Activated CD8-positive, alpha-beta T cell treated with anti-CD3 and anti-CD28 coated beads, Interleukin-2, amount 10 ng/mL, durations not matched to agents 7 days and 5 days (primary cell): ENCODE measurements at places on chromosomes 1 and 21.

DNA sequence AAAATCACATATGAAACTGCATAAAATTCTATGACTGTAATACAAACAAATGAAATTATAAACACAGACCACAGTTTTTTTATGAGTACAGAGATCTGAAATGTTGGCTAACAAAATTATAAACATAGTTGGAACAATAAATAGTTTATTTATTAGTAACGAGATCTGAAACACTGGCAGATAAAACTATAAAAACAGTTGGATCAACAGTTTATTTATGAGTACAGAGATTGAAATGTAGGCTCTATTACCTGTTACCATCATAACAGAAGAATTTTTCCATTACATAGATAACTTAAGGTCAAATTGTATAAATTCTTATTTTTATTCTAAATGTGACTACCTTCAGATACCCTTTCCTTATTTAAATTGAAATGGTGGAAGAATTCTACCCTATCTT is 14.5 kb downstream of the EYA3 start:
- H3K36me3 ChIP-seq = peaks cover 14% of the 10 kb centered on the region
- DNase-seq = no peak
- H3K27ac ChIP-seq = no peak overlapping the region
- no peak overlapping the region for H3K4me3 ChIP-seq
- H3K4me1 ChIP-seq = peaks cover 14% of the 10 kb centered on the region

DNA sequence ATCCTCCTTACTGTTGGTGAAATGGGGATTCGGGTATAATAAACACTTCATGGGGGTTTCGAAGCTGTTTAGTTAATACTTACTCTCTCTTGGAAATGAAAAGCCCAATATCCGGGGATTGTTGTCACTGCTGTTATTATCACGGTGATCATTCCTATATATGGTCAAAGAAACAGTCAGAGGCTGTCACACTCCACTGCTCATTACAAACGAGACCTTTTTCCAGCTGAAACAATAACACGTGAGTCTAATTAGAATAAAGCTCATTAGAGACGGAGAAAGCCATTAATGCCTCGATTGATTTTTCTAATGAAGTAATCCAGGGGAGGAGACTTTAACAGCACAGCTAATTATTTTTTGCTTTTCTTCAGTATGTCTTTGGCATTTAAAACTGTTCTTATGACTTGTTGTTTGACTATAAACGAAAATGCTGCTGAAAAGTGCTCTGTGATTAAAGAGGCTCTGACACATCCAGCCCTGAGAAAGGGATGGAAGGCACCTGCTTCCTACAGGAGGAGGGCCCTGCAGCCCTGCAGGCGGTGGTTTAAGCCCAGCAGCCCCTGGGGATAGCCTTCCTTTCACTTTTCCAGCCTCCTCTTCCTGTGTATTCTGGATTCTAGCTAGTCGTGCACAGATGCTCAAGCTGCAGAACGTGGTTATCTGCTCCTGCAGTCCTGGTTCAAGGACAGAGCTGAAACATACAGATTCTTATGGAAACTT is 143.6 kb downstream of the EDEM3 start:
- no peak overlapping the region for H3K4me3 ChIP-seq
- no peak overlapping the region for H3K27ac ChIP-seq
- H3K36me3 ChIP-seq = no peaks in the 10 kb centered on the region
- no peak for DNase-seq
- no peaks in the 10 kb centered on the region for H3K4me1 ChIP-seq

GRCh38 chr1:199247891-199248290 is 609.1 kb downstream of the PTPRC start:
- DNase-seq = no peak
- H3K27ac ChIP-seq = no peak overlapping the region
- H3K4me1 ChIP-seq = peaks cover 9% of the 10 kb centered on the region
- no peak overlapping the region for H3K4me3 ChIP-seq
- H3K36me3 ChIP-seq = no peaks in the 10 kb centered on the region

DNA sequence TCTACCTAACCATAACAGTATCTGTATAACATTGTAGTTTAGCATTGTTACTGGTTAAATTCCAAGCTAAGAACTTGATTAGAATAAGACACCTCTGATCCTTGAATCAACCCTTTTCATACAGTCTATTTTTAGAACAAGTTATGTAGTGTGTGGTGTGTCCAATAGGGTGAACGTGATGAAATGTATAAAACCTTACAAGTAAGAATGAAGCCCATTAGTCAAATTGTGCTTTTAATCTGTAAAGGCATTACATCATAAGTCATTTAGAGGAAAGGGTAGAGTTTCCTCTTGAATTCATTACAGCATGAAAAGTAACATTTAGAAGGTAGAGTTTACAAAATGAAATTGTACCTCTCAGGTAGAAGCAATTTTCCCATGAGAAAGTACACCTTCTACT is 479.2 kb downstream of the LTN1 start:
- H3K27me3 ChIP-seq = peaks cover 7% of the 10 kb centered on the region
- H3K4me3 ChIP-seq = no peak overlapping the region
- no peaks in the 10 kb centered on the region for H3K4me1 ChIP-seq
- no peak for DNase-seq
- H3K36me3 ChIP-seq = no peaks in the 10 kb centered on the region

DNA sequence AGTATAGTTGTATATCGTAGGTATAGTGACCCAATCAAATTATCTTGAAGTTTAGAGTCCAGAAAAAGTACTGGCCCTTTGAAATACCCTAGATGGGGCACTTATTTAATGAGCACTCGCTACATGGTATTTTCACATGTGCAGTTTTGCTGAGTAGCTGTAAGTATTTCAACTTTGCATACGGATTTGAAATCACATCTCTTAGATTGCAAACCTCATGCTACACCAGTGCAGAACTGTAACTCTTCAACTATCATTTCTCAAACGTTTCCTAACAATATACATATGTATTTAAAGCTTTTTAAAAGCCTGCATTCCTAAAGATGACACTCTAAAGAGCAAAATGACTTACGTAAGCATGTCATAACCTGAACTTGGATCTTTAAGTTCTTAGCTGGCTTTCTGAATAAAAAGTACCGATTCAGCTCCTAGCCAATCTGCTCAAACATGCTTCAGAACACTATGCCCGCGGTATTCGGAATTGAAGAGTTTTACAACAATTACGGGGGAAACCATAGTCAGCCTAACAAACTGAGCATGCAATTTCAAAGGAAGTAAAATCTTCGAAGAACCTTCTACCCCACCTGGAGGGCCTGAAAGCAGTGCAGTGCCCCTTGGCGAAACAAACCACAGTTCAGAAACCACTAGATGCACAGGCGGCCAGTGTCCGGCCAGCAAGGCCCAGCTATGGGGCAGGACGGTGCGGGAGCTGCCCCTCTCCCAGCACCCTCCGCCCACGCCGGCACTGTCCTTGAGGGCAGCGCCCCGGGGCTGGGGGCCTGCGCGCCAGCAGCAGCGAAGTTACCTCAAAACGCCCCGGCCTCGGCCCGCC is 863 bp downstream of the FH start:
- peak overlapping the region; percentile 90 for H3K4me3 ChIP-seq
- peak overlapping the region; percentile 85 for H3K27ac ChIP-seq
- peak; percentile 26 for DNase-seq
- peaks cover 18% of the 10 kb centered on the region for H3K27me3 ChIP-seq

DNA sequence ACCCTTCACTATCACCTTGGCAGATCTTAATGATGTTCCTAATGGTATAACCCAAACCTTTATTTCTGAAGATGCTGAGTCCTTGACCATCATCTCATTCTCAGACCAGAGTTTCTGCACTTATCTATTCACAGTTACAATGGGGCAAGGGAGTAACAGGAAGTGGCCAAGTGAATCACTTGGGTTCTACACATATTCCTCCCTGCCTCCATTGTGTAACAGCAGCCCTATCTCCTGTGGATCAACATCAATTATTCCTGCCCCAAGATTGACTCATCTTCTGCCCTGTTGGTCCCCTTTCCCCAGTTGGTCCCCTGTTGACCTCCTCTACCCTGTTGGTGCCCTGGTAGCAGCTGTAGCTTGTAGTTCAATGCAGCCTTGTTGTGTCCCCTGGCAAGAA is 10.3 kb upstream of the S100A7 start:
- H3K4me3 ChIP-seq = no peak overlapping the region
- H3K27me3 ChIP-seq = peaks cover 6% of the 10 kb centered on the region
- no peaks in the 10 kb centered on the region for H3K36me3 ChIP-seq
- DNase-seq = no peak
